ENCODE measurements at places on chromosomes 3 and 15. TPM values are rescaled to one million over a fixed set of nuclear protein-coding genes. Genes with fewer than 3 reads are reported as not detected.

Gene BLM
- total RNA-seq: 101 TPM

Gene LRRC49
- 0.41 TPM for total RNA-seq

Gene SLC22A14
- 0.14 TPM for total RNA-seq

Gene FSIP1
- total RNA-seq: 0.60 TPM

Gene TMEM39A
- 47.7 TPM for total RNA-seq

Gene CAV3
- total RNA-seq: not detected

Gene ACKR2
- 1.1 TPM for total RNA-seq

Gene SRP14
- total RNA-seq: 117 TPM

Gene STRA6
- 0.46 TPM for total RNA-seq

Gene TRH
- total RNA-seq: not detected

Gene APEH
- 82.7 TPM for total RNA-seq

Gene ANKUB1
- total RNA-seq: not detected

Gene SPTSSB
- total RNA-seq: not detected

Gene DNAH1
- total RNA-seq: 32.4 TPM

Gene FAM174B
- 9.9 TPM for total RNA-seq

Gene C3orf22
- total RNA-seq: not detected

Gene GOLGA8T
- 0.19 TPM for total RNA-seq

GRCh38 chr3:19757773-19758172 is 176.2 kb downstream of the EFHB start:
- no peak for DNase-seq
- H3K4me3 ChIP-seq: no peak overlapping the region
- no peak overlapping the region for H3K27ac ChIP-seq
- no peaks in the 10 kb centered on the region for H3K36me3 ChIP-seq
- no peaks in the 10 kb centered on the region for H3K4me1 ChIP-seq

DNA sequence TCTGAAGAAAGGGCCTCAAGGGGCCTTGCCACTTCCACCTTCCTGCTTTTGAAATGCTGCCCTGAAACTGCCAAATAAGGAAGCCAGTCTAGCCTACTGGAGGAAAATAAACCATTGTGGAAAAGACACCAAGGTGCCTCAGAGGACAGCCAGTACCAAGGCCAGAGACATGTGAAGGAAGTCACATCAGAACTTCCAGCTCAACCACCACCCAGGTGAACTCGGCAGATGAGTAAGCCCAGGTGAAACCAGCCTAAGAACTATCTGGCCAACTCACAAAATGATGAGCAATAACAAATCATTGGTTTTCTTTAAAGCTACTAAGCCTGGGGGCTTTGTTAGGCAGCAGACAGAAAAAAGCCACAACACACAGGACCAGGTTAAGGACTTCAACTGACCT is 103.0 kb downstream of the MAGI1 start:
- DNase-seq: no peak
- peaks cover 7% of the 10 kb centered on the region for H3K27me3 ChIP-seq
- H3K4me1 ChIP-seq: no peaks in the 10 kb centered on the region

- H3K36me3 ChIP-seq: no peaks in the 10 kb centered on the region
- H3K27me3 ChIP-seq: no peaks in the 10 kb centered on the region
- H3K4me3 ChIP-seq: no peak overlapping the region
These were observed 37.5 kb upstream of the IQSEC1 start for GRCh38 chr3:13110678-13111116.

DNA sequence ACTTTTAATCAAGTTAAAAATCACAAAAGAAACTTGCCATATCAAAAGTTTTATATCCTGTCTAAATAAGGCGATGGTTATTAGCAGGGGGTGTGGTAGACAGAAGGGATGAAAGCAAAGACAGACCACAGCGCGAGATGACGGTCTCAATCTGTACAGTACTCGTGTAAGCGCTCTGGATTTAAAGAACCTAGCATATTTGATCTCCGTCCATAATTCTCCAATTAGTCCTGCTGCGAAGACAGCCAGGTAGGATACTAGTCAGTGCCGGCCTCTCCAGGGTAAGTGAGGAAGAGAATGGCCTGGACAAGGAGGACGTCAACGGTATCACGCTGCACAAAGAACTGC is 701 bp downstream of the SGO1 start:
- peaks cover 3% of the 10 kb centered on the region for H3K36me3 ChIP-seq
- no peaks in the 10 kb centered on the region for H3K4me1 ChIP-seq
- H3K27me3 ChIP-seq: no peaks in the 10 kb centered on the region
- H3K27ac ChIP-seq: no peak overlapping the region
- DNase-seq: peak; percentile 11

- H3K4me3 ChIP-seq: peak overlapping the region; percentile 98
- peak; percentile 78 for DNase-seq
- H3K27me3 ChIP-seq: no peaks in the 10 kb centered on the region
- peaks cover 4% of the 10 kb centered on the region for H3K36me3 ChIP-seq
These were observed 17.2 kb upstream of the ANKDD1A start for GRCh38 chr15:64894395-64895056.

- H3K27me3 ChIP-seq: no peaks in the 10 kb centered on the region
- no peaks in the 10 kb centered on the region for H3K4me1 ChIP-seq
- no peaks in the 10 kb centered on the region for H3K36me3 ChIP-seq
- H3K4me3 ChIP-seq: no peak overlapping the region
- no peak for DNase-seq
- peak overlapping the region; percentile 19 for H3K27ac ChIP-seq
These were observed 219.3 kb downstream of the CBLB start for GRCh38 chr3:105649480-105649879.

DNA sequence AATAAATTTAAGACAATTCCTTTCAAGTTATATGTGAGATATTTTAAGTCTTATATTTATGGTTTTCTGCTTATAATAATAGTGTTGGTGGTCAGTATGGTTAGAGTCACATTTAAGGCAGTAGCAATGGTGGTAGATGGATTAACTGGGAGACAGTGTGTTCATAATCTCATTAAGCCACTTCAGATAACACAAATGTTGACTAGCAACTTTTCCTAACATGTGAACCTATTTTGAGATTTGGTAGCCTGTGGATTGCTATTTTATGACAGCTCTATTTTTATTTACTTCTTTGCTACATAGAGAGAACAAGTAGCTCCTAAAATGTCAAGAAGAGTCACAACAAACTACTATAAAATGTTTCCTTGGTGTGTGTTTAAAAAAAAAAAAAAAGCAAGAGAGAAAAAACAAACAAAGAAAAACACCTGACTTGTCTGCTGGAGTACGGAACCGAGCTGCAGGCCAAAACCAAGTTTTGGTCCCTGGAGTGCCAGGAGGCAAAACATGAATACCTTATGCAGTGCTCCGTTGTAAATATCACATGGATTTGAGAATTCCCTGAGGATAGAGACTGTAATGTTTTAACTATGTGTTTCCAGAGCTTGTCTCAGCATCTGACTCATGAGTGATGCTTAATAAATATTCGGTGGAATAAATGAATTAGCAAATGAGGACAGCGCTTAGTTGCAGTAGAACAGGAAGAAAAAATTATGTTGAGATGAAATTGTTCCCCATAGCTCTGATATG is 457.1 kb upstream of the ROBO2 start:
- H3K4me3 ChIP-seq: no peak overlapping the region
- H3K36me3 ChIP-seq: peaks cover 3% of the 10 kb centered on the region
- no peak for DNase-seq
- H3K27me3 ChIP-seq: no peaks in the 10 kb centered on the region
- H3K4me1 ChIP-seq: no peaks in the 10 kb centered on the region

DNA sequence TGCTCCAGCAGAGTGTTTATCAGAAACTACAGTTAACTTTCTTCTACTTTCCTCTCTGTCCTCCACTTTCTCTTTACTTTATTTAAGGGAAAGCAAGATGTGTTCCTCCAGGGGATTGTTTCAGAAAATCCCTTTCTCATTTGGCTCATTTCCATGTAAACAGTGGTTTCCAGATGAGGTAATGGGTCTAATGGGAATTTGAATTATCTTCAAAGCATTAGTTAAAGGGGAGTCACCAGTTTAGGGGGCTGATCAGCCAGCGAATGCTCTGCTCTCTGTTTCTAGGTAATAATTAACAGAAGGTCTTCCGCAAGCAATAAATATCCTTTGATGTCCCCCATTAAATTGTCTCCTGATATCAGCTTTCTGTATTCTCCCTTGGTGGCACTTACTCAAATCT is 30.4 kb upstream of the ZNF639 start:
- no peak overlapping the region for H3K27ac ChIP-seq
- peaks cover 23% of the 10 kb centered on the region for H3K27me3 ChIP-seq
- H3K4me1 ChIP-seq: no peaks in the 10 kb centered on the region
- no peaks in the 10 kb centered on the region for H3K36me3 ChIP-seq
- no peak for DNase-seq
- no peak overlapping the region for H3K4me3 ChIP-seq

GRCh38 chr3:110754212-110754916 is 317.3 kb upstream of the NECTIN3 start:
- DNase-seq: no peak
- H3K27me3 ChIP-seq: peaks cover 7% of the 10 kb centered on the region
- H3K4me1 ChIP-seq: no peaks in the 10 kb centered on the region
- no peak overlapping the region for H3K4me3 ChIP-seq
- H3K27ac ChIP-seq: no peak overlapping the region

GRCh38 chr3:40200692-40201316 is 108.7 kb upstream of the EIF1B start:
- H3K27me3 ChIP-seq: no peaks in the 10 kb centered on the region
- no peaks in the 10 kb centered on the region for H3K36me3 ChIP-seq
- no peaks in the 10 kb centered on the region for H3K4me1 ChIP-seq

- no peaks in the 10 kb centered on the region for H3K27me3 ChIP-seq
- H3K4me1 ChIP-seq: peaks cover 7% of the 10 kb centered on the region
- no peak overlapping the region for H3K4me3 ChIP-seq
- peaks cover 28% of the 10 kb centered on the region for H3K36me3 ChIP-seq
- H3K27ac ChIP-seq: no peak overlapping the region
These were observed 216.2 kb downstream of the ITPR1 start for GRCh38 chr3:4709341-4709740.

- no peaks in the 10 kb centered on the region for H3K36me3 ChIP-seq
- H3K4me1 ChIP-seq: peaks cover 28% of the 10 kb centered on the region
- H3K27me3 ChIP-seq: no peaks in the 10 kb centered on the region
These were observed 23.5 kb downstream of the MYO5A start for GRCh38 chr15:52505151-52505550.

- peaks cover 4% of the 10 kb centered on the region for H3K36me3 ChIP-seq
- no peaks in the 10 kb centered on the region for H3K27me3 ChIP-seq
- peak overlapping the region; percentile 93 for H3K27ac ChIP-seq
- DNase-seq: peak; percentile 98
- peaks cover 88% of the 10 kb centered on the region for H3K4me1 ChIP-seq
These were observed 10.0 kb downstream of the GNAI2 start for GRCh38 chr3:50245831-50246516.

- peaks cover 6% of the 10 kb centered on the region for H3K27me3 ChIP-seq
- no peak overlapping the region for H3K4me3 ChIP-seq
- peaks cover 10% of the 10 kb centered on the region for H3K4me1 ChIP-seq
- no peak overlapping the region for H3K27ac ChIP-seq
These were observed 85.5 kb downstream of the NCEH1 start for GRCh38 chr3:172625404-172625803.

- H3K4me3 ChIP-seq: no peak overlapping the region
- H3K27ac ChIP-seq: no peak overlapping the region
- DNase-seq: no peak
- H3K27me3 ChIP-seq: peaks cover 35% of the 10 kb centered on the region
- H3K36me3 ChIP-seq: no peaks in the 10 kb centered on the region
These were observed 1.4 kb upstream of the STRA6 start for GRCh38 chr15:74203914-74204431.

- H3K4me3 ChIP-seq: no peak overlapping the region
- no peaks in the 10 kb centered on the region for H3K27me3 ChIP-seq
- no peak overlapping the region for H3K27ac ChIP-seq
- no peak for DNase-seq
These were observed 327.3 kb upstream of the THBS1 start for GRCh38 chr15:39253552-39253951.

DNA sequence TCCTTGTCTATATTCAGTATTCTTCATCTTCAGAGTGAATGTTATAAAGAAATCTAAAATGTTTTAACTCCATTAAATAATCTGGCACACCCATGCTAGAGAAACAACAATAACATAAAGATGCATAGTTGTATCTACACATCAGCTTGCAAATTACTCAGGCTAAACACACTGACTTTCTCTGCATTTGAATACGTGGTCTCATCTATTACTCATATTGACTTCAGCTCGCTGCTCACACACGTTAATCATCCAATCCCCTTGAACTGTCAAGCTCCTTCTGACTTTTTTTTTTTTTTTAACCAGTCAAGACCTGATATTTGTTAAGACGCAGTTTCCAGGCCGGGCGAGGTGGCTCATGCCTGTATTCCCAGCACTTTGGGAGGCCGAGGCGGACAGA is 1137.3 kb upstream of the CADM2 start:
- H3K36me3 ChIP-seq: no peaks in the 10 kb centered on the region
- DNase-seq: no peak
- H3K4me3 ChIP-seq: no peak overlapping the region
- no peaks in the 10 kb centered on the region for H3K27me3 ChIP-seq
- H3K27ac ChIP-seq: no peak overlapping the region

DNA sequence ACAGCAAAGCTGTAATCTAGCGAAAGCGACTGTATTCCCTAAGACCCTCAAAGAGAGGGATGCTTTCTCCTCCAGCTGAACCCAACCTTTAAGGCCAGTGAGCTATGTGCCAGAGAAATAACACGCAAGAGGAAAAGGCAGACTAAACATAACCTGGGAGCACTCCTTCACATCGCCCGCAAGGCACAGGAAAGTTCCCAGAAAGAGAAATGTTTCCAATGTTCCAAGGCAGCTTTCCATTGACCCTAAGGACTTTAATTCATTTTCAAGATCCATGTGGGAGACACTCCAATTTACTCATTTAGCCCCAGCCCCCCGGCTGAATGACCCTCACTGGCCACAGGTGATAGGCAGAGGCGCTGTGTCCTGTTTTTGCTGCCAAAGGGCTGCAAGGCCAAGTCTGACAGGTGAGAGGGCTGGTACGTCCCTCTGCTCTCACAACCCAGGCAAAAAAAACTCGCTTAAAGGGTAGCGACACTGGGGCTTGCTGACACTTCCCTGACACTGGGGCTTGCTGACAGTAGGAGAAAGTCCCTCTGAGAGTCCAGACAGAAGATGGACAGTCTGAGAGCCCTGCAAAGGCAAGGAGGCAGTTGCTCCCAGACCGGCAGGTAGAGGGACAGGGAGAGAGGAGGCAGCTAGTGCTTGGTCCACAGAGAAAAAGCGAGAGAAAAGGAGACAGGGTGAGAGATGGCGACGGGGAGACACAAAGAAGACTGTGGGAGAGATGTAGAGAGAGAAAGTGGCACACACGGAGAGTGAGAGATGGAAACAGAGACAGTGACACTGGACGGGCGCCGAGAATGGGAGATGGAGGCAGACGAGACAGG is 702 bp downstream of the ARHGEF3 start:
- DNase-seq: peak; percentile 34
- no peaks in the 10 kb centered on the region for H3K27me3 ChIP-seq
- peak overlapping the region; percentile 20 for H3K27ac ChIP-seq
- peak overlapping the region; percentile 90 for H3K4me3 ChIP-seq

- H3K4me1 ChIP-seq: peaks cover 29% of the 10 kb centered on the region
- peaks cover 2% of the 10 kb centered on the region for H3K36me3 ChIP-seq
- H3K27ac ChIP-seq: no peak overlapping the region
- peak; percentile 85 for DNase-seq
- H3K27me3 ChIP-seq: no peaks in the 10 kb centered on the region
These were observed 12.1 kb downstream of the VPS18 start for GRCh38 chr15:40906091-40906990.

All from activated T-cell treated with anti-CD3 and anti-CD28 coated beads, Interleukin-2, amount 50 U/mL, for 72 hours (primary cell).